ENCODE measurements at places on chromosomes 4 and X.

- DNase-seq: no peak
Observed at GRCh38 chrX:10167573-10167972, 10.8 kb downstream of the CLCN4 start.

- no peak for DNase-seq
Observed at GRCh38 chr4:141912831-141913230, 276.4 kb downstream of the IL15 start.

DNA sequence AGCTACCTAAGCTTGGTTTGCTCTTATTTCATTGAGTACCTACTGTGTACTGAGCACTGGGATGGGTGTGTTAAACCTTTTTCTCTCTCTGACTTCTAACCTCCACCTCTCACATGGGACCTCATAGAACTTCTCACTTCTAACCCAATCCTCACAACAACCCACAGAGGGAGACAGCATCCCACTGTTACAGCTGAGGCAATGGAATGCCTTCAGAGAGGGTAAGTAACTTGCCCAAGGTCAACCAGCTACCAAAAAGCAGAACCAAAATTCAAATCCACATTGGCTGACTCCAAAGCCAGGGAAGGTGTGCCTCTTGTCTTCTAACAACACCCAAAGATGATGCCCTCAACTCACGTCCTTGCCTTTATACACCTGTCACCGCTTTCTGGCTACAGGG lies 5.4 kb downstream of the SEL1L3 start:
- no peak for DNase-seq

- DNase-seq: no peak
Observed at GRCh38 chr4:74033739-74034138, 4.8 kb downstream of the CXCL3 start.

DNA sequence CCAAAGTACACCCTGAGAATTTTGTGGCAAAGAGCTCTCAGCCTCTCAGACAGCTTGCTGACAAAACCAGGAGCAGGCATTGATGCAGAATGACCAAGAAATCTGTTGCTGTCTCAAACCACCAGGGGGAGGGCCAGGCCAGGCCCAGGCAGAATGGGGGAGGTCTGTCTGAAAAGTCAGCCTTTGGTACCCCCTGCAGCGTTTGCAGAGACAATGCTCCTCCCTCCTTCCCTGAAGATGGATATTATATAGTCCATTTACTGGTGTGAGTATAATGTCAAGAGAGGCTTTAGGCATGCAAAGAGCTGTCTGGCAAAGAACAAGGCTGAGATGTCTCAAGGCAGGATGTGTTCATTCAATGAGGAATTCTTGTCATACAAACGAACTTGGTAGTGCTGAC lies 52.9 kb upstream of the TRPC5OS start:
- no peak for DNase-seq

DNA sequence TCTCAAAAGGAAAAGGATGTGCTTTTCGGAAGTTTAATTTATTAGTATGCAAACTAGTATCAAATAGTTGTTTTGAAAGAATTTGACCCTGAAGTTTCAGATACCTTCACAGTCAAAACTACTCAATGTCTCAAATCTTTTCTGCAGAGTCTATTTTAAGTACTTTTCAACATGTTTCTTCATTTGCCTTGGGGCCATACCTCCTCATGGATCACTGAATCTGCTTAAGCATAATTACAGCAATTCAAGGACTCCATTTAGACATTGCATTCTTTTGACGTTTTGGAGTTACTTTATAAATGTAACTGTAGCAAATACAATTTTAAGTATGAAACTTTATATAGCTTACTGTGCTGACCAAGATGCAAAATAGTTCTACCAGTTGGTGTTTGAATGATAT lies 25.5 kb downstream of the PALLD start:
- DNase-seq: no peak

- DNase-seq: no peak
Observed at GRCh38 chrX:11438767-11439166, 145.6 kb downstream of the AMELX start.

DNA sequence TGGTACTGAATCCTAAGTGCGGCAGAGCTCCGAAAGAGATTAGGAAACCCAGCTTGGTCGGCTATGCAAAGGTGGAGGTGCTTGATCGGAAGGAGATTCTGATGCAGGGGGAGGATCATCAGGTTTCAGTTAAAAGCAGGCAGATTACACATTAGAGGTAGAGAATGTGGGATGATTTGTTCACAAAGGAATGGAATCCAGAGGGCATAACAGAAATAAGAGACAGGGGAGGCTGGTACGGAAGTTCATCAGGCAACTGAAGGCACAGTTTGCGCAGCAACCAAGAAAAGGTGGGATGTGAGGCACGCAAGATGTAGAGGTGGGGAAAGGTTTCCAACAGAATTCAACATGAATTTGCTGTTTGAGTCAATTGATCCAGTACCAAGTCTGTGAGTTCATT lies 424 bp upstream of the ZNF330 start:
- no peak for DNase-seq

- DNase-seq: peak; percentile 7
Observed at GRCh38 chrX:21438792-21439191, 64.6 kb downstream of the CNKSR2 start.

DNA sequence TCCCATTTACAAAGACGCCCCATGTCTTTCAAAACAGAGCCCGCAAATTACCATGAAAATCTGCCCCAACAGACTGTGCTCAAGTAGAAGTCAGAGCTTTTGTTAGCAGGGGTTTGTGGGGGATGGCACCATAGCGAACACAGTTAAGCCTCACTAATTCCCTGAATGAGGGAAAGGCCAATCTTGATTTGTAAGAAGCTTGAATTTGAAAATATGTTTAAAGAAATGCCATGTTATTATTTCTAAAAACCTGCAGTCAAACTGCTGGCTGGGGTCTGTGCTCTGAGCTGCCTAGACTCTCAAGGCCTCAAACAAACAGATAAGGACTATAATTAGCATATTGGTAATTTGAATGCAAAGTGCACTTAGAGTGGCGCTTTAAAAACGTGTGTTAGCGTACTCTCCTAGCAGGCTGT lies 9.4 kb upstream of the PAK3 start:
- no peak for DNase-seq

All from GDM1 (cell line).